ENCODE measurements at places on chromosomes 1 and 21. TPM values are rescaled to one million over a fixed set of nuclear protein-coding genes. Genes with fewer than 3 reads are reported as not detected.

CLIC6 gene
- 0.12 TPM for total RNA-seq

CCDC17 gene
- total RNA-seq, result 1.0 TPM

IL10 gene
- total RNA-seq, result not detected

TSPEAR gene
- total RNA-seq, result not detected

CRABP2 gene
- 0.45 TPM for total RNA-seq

DNA sequence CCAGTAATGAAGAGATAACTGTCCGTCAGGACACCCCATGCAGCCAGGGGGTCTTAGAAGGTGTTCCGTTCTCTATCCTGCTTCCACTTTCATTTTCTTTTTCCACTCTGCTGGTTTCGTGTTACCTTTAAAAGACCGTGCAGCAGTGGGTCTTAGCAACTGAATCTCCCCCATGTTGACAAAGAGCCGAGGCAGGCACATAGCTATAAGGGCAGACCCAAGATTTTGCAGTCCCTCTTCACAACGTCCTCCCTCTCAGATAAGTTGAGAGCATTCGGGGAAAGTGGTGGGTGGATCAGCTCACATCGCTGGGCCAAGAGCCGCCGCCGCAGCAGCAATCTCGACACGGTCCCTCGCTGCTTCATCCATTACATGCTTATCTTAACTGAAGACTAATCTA, 355.5 kb downstream of the LMO4 start:
- H3K4me1 ChIP-seq, result no peaks in the 10 kb centered on the region
- H3K4me3 ChIP-seq, result peak overlapping the region; percentile 7
- no peaks in the 10 kb centered on the region for H3K27me3 ChIP-seq
- H3K27ac ChIP-seq, result no peak overlapping the region
- DNase-seq, result no peak

DNA sequence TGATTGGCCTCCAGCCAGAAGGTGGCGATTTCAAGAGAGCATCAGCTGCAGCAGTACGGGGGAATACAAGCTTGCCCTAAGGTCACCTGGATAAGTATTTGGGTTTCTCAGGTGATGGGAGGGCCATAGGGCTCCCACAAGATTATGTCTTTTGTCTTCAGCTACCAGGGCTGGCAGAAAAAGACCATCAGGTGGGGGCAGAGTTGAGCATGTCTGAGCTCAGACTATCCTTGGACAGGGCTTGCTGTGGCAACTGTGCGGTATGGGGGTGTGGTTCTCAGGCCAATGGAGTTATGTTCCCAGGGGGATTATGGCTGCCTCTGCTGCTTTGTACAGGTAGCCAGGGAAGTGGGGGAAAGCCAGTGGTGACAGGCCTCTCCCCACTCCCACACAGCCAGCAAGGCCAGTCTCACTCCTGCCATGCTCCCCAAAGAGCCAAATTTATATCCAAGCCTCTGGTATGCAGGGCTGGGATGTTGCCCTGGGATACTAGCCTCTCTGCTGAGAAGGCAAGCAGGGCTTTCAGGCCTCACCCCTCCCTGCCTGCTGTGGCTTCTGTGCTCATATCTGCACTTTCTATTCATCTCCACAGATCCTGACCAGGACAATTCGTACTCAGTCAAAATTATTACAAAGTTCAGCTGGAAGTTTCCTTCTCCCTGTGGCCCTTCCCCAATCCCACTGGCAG, 26.6 kb upstream of the CD84 start:
- no peak for DNase-seq
- no peaks in the 10 kb centered on the region for H3K27me3 ChIP-seq
- peak overlapping the region; percentile 82 for H3K27ac ChIP-seq
- H3K36me3 ChIP-seq, result peaks cover 36% of the 10 kb centered on the region
- no peak overlapping the region for H3K4me3 ChIP-seq

DNA sequence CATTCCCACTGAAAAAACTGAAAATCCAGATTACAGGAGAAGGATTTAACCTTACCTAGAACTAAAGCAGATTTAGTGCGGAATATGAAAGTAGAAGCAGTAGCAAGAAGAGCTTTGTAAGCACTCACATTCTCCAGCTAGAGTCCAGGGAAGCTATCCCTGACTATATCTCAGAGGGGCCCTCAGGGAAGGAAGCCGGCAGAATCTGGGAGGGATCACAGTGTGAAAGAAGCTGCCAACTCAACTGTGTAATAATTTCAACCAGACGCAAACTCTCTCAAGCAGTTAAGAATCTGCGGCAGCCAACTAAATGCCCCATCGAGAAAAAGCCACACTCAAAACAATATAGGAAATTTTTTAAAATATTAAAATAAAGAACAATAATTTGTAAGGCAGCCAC, 163.8 kb downstream of the EIF4G3 start:
- DNase-seq, result no peak
- peaks cover 7% of the 10 kb centered on the region for H3K36me3 ChIP-seq
- no peak overlapping the region for H3K27ac ChIP-seq
- no peaks in the 10 kb centered on the region for H3K4me1 ChIP-seq
- H3K27me3 ChIP-seq, result no peaks in the 10 kb centered on the region
- H3K4me3 ChIP-seq, result no peak overlapping the region

Data from activated naive CD4-positive, alpha-beta T cell treated with anti-CD3 and anti-CD28 coated beads for 36 hours (primary cell).